ENCODE measurements at places on chromosomes 7 and 10. TPM values are rescaled to one million over a fixed set of nuclear protein-coding genes. Genes with fewer than 3 reads are reported as not detected.

GRCh38 chr10:89901895-89902294 is 200.5 kb downstream of the KIF20B start:
- no peaks in the 10 kb centered on the region for H3K36me3 ChIP-seq
- no peaks in the 10 kb centered on the region for H3K4me1 ChIP-seq
- H3K4me3 ChIP-seq, result no peak overlapping the region
- DNase-seq, result no peak
- no peaks in the 10 kb centered on the region for H3K27me3 ChIP-seq

DNA sequence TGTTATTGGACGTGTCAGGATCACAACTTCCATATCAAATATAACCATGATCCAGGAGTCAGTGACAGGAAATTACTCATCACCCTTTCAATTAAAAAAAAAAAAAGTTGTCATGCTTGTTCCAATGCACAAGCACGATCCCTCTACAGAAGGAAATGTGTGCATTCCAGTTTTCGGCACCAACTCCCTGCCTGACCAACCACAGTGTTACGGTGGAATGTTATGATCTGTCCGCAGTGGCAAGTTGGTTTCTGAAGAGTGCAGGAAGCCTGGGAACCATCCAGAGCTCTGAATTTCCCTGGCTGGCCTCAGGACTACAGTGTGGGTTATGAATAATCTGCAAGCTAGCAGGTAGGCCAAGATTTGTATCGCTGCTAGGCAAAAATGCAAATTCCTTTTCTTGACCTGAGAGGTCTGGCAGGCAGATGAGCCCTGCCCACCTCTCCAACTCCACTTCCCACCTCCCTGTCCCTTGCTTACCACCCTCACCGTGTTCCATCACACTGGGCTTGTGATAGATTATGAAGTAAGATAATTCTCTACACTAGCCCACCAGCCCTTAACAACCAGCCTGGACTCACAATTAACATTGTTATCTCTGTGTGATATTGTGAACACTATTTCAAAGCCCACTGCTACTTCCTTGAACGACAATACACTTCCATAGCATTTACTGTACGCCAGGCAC is 20.4 kb downstream of the FRMPD2 start:
- H3K4me1 ChIP-seq, result peaks cover 13% of the 10 kb centered on the region
- H3K36me3 ChIP-seq, result no peaks in the 10 kb centered on the region
- DNase-seq, result peak; percentile 78
- H3K27ac ChIP-seq, result peak overlapping the region; percentile 7

DNA sequence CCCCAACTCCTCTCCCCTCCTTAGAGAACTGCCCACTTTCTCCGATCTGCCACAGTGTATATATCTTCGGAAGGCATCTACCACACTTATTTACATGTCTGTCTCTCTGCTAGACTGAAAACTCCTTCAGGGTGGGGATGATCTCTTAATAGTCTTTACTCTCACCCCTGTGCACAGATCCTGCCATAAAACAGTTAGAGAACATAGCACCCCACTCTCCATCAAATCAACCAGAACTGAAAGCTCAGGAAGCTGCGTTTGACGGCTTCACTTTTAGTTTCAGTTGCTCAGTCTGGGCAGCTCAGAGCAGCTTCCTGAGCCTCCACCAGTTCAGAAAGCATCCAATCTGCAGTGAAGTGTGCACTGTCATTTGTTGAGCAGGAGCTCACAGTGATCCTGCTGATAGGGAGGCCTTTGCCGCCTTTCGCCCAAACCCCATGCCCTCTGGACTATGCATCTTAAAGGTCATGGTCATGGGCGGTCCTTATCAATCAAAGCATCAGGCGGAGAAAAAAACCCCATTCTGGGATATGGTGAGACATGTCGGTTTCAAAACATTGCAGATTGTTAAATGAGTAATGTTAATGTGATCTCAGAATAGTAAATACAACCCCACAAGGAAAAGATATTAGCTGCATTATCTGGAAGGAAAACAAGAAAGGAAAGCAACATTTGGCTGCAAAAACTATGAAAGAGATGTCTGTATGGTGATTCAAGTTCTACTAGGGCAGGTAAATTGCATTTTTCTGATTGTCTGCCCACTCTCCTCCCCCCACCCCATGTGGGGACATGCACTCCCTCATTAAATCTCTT is 167.1 kb upstream of the ADO start:
- no peaks in the 10 kb centered on the region for H3K27me3 ChIP-seq
- no peak overlapping the region for H3K27ac ChIP-seq
- no peak overlapping the region for H3K4me3 ChIP-seq
- no peaks in the 10 kb centered on the region for H3K36me3 ChIP-seq

- no peaks in the 10 kb centered on the region for H3K36me3 ChIP-seq
- H3K4me3 ChIP-seq, result no peak within 1 kb of the TSS
- H3K27me3 ChIP-seq, result no peaks in the 10 kb centered on the region
- H3K27ac ChIP-seq, result no peak within 1 kb of the TSS
Observed at GRCh38 chr10:107163881-107164861, at the start of gene SORCS1. TSS of gene SORCS1 (minus strand) at chr10:107164706.

- no peaks in the 10 kb centered on the region for H3K4me1 ChIP-seq
- H3K27ac ChIP-seq, result no peak overlapping the region
- no peak for DNase-seq
- no peaks in the 10 kb centered on the region for H3K36me3 ChIP-seq
- no peak overlapping the region for H3K4me3 ChIP-seq
Observed at GRCh38 chr10:117271427-117271826, 30.5 kb downstream of the SLC18A2 start.

- no peak overlapping the region for H3K27ac ChIP-seq
- H3K36me3 ChIP-seq, result no peaks in the 10 kb centered on the region
- peaks cover 23% of the 10 kb centered on the region for H3K4me1 ChIP-seq
Observed at GRCh38 chr10:61990761-61991135, 89.2 kb downstream of the ARID5B start.

DNA sequence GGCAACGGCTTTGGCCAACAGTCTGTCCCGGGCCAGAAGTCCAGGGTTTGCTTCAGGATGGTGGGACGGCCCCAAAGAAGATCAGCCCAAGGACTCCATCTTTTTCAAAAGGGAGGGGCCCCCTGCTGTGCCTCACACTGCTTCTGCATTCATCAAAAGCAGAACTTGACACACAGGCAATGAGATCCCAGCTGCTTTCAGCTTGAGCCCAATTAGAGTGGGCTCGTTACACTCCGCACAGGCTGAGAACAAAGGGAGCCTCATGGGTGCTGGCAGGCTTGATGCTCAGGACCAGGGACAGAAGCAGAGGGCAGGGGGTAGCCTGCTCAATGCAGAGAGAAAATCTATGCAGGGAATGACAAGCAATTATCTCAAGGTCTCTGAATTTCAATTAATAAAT is 45.5 kb downstream of the VOPP1 start:
- no peaks in the 10 kb centered on the region for H3K27me3 ChIP-seq
- H3K4me3 ChIP-seq, result no peak overlapping the region
- H3K4me1 ChIP-seq, result no peaks in the 10 kb centered on the region
- no peak for DNase-seq
- H3K27ac ChIP-seq, result no peak overlapping the region

- DNase-seq, result peak; percentile 70
- no peaks in the 10 kb centered on the region for H3K27me3 ChIP-seq
- H3K27ac ChIP-seq, result peak overlapping the region; percentile 74
- H3K4me1 ChIP-seq, result peaks cover 25% of the 10 kb centered on the region
Observed at GRCh38 chr7:139776486-139777132, 1.2 kb downstream of the HIPK2 start.

Gene COL28A1
- not detected for total RNA-seq

Gene ADAM8
- 0.55 TPM for total RNA-seq

Gene PON1
- total RNA-seq, result not detected

Gene PCLO
- 0.65 TPM for total RNA-seq

Gene TMEM178B
- total RNA-seq, result not detected
